ENCODE measurements at places on chromosomes 3 and 15.

DNA sequence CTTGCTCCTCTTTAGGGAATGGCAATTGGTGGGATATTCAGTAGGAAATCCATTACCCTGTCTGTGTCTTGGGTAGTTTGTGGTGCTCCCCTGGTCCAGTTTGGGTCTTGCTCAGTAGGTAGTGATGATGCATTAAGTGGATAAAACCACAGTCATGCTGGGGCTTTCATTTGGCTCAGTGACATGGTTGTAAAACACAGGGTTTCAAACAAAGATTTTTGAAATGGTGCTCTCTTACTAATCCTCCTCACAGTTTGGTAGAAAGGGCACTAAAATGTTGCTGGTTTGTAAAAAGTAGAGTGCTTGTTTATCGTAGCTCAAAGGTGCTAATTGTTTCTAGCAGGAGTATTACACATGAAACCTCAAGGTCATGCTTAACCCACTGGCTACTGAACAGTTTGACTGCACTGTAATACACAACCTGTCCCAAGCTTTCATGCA lies 22.9 kb downstream of the BBX start:
- no peak for DNase-seq

DNA sequence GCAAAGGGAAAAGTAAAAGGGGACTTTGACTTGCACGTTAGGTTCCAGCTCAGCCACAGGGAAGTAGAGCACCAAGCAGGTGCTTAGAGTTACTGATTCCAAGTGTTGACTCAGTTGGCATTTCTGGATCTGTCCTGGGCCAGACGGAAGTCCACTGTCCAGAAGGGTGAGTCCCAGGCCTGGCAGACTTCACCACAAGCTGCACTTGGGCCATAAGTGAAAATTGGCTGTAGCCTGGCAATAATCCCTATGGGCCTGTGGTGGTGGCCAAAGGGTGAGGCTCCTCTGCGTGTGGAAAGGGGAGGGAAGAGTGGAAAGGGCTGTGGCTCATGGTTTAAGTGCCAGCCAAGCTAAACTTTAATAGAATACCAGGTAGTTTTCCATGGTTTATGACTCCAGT lies 121.5 kb downstream of the DTWD1 start:
- no peak for DNase-seq

GRCh38 chr3:13052191-13052820 lies 20.9 kb downstream of the IQSEC1 start:
- no peak for DNase-seq

DNA sequence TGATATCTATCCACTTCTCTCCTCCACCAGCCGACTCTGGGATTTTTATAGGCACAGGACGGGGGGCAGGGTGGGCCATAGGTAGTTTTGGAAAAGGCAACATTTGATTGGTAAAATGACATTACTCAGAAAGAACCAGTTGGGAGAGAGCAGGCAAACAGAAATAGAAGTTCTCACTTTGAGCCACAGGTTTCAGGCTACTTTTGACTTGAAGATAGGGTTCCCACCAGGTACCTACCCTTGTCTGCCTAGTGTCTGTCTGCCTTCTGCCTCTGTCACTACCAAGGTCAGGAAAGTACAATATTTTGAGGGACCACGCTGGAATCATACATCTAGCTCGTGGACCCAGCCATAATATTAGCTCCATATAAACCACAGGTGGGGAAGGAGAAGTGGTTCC lies 412.9 kb upstream of the GRM7 start:
- DNase-seq, result no peak

DNA sequence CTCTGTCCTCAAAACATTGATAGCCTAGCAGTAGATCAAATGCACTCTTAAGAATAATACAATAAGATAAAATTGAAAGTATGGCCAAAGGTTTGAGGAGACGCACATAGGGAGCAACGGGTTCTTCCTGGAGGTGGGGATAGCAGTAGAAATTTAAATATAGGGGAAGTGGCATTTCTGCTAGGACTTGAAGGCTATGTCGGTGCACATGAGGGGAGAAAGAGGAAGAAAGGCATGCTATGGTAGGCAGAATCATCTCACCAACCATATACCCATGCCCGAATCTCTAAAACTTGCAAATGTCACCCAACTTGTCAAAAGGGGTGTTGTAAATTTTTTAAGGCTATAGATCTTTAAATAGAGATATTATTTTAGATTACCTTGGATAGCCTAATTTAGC lies 735.1 kb upstream of the LMCD1 start:
- no peak for DNase-seq

DNA sequence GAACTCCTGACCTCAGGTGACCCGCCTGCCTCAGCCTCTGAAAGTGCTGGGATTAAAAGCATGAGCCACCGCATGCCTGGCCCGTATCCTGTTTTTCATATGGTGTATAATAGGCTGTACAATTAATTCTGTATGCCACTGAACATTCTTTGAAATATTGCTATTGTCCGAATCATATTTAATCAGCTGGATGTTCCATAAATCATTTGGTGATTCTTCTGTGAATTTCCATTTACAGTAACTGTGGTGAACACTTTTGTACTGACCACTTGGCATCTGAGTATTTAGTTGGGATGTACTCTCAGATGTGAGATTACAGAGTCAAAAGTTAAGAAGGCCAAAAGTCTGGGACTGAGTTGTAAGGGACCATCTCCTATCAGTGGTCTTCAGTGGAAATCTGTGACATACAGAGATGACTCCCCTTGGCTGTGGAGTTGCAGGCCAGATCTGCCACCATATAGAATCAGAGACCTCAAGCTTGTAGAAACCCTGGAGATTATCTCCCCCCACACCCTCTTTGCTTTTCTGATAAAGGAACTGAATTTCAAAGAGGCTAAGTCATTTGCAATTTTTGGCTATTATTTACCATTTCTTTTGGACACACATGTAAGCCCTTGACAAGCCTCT lies 25.7 kb upstream of the DYNC1LI1 start:
- DNase-seq, result no peak

GRCh38 chr3:150256318-150256717 lies 151.8 kb upstream of the TSC22D2 start:
- DNase-seq, result no peak

- no peak for DNase-seq
Observed at GRCh38 chr3:37054370-37054769, 61.1 kb downstream of the MLH1 start.

- DNase-seq, result no peak
Observed at GRCh38 chr15:70264738-70265465, 167.2 kb upstream of the TLE3 start.
